ENCODE measurements at places on chromosomes 2 and 18.

- DNase-seq: no peak
These were observed 71.1 kb downstream of the PTH2R start for GRCh38 chr2:208477741-208478140.

GRCh38 chr2:226124548-226125011 lies 675.0 kb downstream of the IRS1 start:
- no peak for DNase-seq

GRCh38 chr2:133598769-133599168 lies 30.5 kb upstream of the NCKAP5 start:
- no peak for DNase-seq

DNA sequence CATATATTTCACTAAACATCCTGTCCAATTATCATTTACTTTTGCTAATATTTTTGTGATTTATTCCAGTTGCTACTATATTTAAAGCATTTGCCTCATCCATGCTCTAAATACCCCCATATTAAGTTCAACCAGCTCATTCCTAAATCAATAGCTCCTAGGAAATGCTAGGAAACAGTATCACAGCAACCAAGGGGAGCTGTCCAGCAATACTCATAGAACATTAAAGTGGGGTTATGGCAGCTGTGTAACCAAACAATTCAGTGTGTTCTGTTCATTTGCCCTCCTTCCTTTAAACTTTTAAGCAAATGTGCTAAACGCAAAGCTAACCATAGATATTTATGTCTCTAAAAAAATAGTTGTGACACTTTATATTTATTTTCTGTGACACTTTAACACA lies 41.1 kb downstream of the ACVR1C start:
- DNase-seq: no peak

DNA sequence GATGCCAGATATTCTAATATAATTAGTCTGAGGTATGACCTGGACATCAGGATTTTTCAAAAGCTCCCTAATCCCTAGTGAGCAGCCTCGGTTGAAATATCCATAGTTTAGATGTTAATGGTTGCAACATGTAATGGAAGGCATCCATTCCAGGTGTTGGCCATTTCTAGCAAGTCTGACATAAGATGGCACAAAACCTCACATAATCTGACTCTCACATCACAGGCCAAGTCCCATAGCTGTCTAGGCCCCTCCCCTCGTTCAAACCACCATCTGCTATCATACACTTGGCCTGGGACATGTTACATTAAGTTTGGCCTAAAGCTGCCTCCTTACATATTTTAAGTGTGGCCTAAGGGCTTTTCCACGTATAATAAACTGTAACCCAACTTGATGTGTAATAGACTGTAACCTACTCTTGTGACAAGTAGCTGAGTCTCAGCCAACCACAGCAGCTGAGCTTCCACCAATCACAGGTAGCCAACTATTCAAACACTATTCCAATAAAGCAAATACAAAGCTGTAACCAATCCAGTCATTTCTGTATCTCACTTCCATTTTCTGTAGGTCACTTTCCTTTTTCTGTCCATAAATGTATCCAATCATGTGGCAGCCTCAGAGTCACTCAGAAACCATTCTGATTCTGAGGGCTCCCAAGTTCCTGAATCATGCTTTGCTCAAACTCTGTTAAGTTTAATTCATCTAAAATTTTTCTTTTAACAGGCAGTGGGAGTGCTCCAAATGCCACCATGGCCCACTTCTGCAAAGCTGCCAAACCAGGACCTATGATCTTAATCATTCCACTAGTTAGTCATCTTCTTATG lies 59.4 kb downstream of the ADD2 start:
- DNase-seq: peak; percentile 7

DNA sequence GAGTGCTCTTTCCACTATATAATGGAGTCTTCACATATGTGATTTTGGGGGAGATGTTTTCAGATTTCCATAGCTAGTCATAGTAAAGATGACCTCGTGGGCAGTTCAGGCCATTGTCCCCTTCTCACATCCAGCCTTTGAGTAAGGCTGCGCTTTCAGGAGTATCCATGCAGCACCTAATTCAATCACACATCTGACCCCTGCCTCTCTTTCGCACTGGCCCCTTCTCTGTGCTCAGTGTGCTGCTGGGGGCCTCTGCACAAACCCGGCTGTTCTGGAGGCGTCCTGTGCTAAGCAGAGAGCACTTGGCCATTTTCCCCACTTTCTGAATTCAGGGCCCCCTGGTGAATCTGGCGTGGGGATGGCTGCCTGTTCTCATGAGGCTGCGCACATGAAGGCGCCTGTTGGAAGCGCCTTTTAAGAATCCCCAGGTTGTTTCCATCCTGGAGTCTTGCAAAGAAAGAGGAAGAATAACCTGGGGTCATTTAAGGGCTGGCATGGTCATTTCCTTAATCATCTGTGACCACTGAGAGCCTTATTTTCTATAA lies 96.0 kb upstream of the ALPP start:
- DNase-seq: no peak

DNA sequence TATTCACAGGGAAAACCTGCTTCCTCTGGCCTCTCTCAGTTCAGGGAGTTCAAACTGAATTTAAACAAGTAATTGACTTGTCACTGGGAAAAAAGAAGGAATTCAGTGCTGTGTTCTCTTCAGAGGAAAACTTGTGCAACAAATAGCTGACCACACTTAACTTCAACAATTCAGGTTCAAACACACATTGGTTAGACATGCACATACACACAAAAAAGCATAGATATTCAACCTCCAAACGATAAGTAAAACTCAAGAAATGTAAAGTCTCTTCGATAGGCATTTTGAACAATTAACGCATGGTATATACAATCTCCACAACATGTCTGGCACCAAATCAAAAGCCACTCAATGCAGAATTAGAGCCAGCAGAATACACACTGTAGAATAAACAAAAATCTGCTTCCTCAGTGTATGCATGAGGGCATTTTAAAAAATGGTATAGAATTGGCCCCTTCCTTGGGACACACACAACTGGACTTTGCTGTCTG lies 269.0 kb downstream of the TCF4 start:
- DNase-seq: no peak

GRCh38 chr2:241473399-241473798 lies 35.0 kb downstream of the STK25 start:
- DNase-seq: no peak

DNA sequence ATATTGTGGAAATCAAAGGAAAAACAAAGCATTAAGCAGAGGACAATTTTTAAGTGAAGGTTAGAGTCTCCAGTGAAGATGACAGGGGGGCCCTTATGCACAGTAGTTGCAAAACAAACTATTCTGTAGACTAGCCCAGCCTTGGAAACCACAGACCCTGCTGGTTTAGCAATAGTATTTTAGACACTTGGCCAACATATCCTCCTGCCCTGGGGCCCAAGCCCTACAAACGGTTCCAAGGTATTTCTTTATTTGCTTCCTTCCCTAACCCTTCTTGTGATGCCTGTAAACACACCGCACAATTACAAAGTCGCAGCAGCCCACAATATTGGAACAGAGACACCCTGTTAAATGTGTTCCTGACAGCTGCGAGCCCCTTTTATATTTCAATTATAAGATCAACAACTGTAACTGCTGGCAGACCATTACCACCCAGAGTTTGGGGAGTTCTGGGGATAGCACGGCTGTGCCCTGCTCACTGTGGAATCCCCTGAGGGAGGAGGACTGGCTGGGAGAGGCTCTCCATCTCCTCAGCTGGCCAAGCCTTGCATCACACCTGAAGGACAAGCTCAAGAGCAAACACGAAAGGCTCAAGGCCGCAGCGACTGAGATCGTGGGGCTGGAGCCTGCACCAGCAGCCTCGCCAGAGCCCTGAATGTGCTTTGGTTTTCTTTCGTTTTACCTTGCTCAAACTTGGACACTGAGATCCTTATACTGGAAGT lies 282.2 kb upstream of the ATP5MC3 start:
- DNase-seq: no peak

- DNase-seq: no peak
These were observed 965 bp downstream of the SIX3 start for GRCh38 chr2:44942304-44943030.

DNA sequence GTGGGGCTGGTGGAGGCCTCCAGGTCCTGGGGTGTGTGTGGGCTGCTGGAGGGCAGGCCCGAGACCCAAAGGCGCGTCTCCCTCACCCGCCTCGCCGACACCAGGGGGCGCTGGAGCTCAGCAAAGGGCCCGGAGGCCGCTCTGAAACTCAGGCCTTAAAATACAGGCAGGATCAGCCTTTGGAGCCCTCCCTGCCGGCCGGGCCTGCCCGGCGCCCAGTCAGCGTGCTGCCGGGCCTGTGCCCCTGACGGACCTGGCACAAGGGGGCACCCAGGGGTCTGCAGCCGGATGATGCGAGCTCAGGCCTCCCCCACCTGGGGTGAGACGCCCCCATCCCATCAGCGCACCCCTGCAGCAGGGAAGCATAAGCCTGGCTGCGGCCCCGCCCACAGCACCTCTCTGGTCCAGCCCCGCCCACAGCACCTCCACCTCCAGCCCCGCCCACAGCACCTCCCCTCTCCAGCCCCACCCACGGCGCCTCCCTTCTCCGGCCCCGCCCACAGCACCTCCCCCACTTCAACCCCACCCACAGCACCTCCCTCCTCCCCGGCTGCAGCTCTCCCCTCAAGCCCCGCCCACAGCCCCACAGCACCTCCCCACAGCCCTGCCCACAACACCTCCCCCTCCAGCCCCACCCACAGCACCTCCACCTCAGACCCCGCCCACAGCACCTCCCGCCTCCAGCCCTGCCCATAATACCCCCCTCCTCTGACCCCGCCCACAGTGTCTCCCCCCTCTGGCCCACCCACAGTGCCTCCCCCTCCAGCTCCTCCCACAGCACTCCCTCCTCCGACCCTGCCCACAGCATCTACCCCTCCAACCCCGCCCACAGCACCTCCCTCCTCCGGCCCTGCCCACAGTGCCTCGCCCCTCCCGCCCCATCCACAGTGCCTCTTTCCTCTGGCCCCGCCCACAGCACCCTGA lies 92.8 kb upstream of the OTOS start:
- DNase-seq: peak; percentile 78

- DNase-seq: peak; percentile 18
These were observed 833 bp downstream of the AFG3L2 start for GRCh38 chr18:12376034-12376753.

Data from stimulated activated CD4-positive, alpha-beta T cell treated with anti-CD3 and anti-CD28 coated beads, TNF-alpha, amount 100 ng/mL, for 24 hours (primary cell).